ENCODE measurements at places on chromosomes 4 and X. TPM values are rescaled to one million over a fixed set of nuclear protein-coding genes. Genes with fewer than 3 reads are reported as not detected.

KDR gene
- total RNA-seq, result 48.2 TPM

DNA sequence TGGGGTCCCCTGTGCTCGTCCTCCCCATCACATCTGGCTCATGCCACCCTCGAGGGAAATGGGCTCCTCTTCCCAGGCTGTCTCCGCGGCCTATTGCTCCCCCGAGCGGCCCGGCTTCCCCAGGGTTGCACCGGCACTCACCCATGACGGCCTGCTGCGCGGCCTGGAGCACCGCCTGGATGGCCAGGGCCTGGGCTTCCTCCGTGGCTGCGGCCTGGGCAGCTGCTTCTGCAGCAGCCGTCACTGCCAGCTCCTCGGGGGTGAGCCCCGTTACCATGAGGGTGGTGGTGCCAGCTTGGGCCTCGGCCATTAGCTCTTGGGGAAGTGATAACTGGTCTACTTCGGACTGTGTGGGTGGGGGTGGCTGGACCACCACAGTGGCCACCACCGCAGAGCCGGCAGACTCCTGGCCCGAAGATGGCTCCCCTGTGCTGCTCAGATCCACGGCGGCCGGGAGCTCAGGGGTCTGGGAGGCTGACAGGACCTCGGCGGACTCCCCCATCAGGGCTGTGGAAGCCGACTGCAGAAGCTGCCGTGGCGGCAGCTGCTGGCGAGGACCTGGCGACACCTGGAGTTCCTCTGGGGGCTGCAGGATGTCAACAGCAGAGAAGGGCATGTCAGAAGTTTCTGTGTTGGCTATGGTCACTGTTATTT, 8.1 kb upstream of the RENBP start:
- DNase-seq, result no peak

- DNase-seq, result no peak
Observed at GRCh38 chrX:39456894-39457604, 640.7 kb downstream of the BCOR start.

DNA sequence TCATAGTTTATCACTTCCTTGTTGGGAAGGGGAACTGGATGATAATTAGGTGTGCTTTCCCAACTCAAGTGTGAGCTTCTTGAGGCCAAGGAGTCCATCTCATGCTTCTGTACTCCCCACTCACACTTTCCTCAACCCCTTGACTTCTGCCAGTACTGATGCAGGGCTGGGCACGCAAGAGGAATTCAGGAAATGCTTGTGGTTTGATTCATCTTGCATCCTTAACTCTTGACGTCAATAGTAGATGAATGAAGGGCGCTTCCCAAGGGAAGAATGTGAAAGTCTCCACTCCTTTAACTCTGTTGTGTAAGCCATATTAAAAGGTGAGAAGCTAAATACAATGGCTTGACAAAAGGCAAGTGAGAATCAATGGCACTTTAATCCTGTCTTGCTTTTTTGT, 101.8 kb downstream of the AGTR2 start:
- no peak for DNase-seq

- no peak for DNase-seq
Observed at GRCh38 chr4:116953947-116954346, 131.4 kb downstream of the TRAM1L1 start.

DNA sequence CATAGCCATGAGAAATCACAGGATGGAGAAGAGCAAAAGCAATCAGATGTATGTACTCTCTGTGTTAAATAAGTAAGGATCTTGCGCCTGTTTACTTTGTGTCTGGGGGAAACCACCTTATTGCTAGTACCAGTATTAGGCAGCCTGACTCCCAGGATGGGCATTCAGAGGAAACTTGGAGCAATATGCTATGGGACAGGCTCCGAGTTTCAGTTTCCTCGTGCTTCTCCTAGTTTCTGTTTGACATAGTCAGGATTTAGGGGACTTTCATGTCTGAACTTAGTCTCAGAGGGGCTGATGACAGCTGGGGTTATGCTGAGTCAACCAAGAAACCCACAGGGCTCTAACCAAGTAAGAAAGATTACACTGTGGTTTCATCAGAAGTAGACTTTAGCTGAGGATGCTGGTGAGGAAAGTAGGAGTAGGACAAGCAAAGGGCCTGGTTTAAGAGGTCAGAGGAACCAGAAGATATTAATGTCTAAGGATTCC, 13.5 kb downstream of the NSUN7 start:
- no peak for DNase-seq

DNA sequence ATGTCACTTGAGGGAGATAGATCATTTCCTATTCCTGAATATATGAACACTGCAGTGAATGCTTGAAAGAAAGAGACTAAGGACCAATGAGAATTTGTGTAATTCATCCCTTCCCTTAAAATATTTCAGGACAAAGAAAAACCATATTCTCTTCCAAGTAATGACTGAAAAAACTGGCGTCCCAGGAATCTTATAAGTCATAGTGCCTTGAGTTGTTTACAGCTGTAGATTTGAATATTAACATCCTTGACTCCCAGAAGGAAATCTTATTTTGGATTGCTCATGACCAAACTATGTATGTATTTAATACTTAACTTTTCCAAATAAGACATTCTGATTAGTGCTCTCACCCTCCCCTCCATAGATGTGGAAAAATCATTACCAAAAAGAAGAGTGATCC, 55.5 kb downstream of the CLDN22 start:
- DNase-seq, result no peak

DNA sequence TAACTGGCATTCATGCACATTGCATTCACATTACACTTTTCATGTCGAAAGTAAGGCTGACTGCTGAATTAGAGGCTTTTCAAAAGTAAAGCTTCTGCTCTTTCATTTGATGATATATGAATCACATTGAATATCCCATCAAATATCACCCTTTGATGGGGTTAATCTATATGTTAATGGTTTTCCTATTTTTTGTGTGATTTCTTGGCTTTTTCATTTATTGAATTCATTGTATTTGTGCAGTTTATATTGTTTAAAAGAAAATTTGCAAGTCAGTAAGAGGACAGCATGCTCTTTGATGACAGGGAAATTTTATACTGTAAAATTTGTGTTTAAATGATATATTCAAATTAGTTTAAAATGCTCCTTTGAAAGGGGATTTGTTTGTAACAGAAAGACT, 344.1 kb downstream of the PCDH10 start:
- no peak for DNase-seq

DNA sequence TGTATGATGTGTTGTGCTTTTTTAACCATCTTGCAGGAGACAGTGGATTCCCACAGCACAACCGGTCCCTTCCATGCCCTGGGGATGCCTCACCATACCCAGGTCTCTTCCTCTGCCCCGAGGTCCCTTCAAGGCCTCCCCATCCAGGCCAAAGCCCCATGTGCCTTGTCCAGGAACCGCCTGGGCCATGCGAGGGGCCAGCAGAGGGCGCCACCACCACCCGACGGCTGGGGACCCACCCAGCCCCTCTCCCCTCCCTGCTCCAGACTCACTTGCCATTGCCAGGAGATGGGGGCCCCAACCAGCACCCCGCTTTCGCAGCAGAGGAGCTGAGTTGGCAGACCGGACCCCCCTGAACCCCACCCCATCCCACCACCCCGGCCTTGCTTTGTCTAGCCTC, 485.5 kb downstream of the TRAM1L1 start:
- DNase-seq, result peak; percentile 74

- DNase-seq, result no peak
Observed at GRCh38 chr4:141058591-141059512, 74.4 kb downstream of the RNF150 start.

GRCh38 chr4:113827285-113827684, 65.7 kb upstream of the CAMK2D start:
- no peak for DNase-seq

SLITRK4 gene
- 1.5 TPM for total RNA-seq

UGT2B10 gene
- total RNA-seq, result not detected

DNA sequence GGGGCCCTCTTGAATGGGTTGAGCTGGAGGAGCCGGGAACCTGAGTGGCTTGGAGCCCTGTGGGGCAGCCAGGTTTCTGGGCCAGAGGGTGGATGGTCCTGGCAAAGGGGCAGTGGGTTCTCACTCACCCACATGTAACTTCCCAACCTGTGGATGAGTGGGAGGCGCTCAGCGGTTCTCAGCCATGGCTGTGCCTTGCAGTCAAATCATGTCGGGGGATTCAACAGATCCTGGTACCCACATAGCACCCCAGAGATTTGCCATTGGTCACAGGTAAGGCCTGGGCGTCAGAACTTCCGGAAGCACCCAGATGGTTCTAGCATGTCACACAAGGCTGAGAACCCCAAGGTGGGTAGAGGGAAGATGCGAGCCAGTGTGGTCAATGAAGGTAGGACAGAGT, 21.9 kb upstream of the CLCN4 start:
- no peak for DNase-seq

All from H9 (cell line).